ENCODE measurements at places on chromosomes 6 and 20. TPM values are rescaled to one million over a fixed set of nuclear protein-coding genes. Genes with fewer than 3 reads are reported as not detected.

- no peak for DNase-seq
These were observed 552 bp upstream of the DEF6 start for GRCh38 chr6:35296931-35297600.

GRCh38 chr20:50730765-50731054 is 670 bp upstream of the PARD6B start:
- DNase-seq, result no peak

DNA sequence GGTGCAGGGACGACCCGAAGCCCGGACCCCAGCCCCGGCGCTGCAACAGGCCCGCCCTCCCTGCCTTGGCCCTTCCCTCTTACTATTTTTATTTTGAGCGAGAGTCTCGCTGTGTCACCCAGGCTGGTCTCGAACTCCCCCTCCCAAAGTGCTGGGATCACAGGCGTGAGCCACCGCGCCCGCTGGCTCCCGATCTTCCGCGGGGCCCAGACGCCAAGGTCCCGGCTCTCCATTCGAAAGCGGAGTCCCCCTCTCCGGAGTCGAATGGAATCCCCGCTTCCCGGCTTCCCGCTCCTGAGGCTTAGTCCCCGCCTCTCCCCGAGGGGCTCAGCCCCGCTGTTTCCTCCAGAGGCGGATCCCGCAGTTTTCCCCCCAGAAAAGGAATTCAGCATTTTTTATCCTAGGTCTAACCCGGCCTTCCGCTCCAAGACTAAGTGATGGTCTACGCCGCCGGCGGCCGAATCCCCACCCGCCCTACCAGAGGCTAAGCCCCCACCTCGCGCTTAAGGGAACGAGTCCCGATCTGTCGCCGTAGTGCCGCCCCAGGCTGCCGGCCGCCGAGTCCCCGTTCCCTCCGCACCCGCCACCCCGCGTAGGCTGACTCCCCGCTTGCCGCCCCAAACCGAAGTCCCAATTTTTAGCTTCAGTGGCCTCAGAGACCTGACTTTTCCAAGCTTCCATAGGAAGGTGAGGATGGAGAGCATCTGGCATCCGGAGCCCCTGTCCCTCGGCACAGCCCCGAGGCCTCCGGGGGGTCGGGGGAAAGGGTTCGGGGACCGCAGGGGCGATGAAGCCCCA is 11.5 kb upstream of the TMC2 start:
- DNase-seq, result peak; percentile 71

GRCh38 chr6:37171970-37172812 is 2.2 kb downstream of the PIM1 start:
- peak; percentile 89 for DNase-seq

DNA sequence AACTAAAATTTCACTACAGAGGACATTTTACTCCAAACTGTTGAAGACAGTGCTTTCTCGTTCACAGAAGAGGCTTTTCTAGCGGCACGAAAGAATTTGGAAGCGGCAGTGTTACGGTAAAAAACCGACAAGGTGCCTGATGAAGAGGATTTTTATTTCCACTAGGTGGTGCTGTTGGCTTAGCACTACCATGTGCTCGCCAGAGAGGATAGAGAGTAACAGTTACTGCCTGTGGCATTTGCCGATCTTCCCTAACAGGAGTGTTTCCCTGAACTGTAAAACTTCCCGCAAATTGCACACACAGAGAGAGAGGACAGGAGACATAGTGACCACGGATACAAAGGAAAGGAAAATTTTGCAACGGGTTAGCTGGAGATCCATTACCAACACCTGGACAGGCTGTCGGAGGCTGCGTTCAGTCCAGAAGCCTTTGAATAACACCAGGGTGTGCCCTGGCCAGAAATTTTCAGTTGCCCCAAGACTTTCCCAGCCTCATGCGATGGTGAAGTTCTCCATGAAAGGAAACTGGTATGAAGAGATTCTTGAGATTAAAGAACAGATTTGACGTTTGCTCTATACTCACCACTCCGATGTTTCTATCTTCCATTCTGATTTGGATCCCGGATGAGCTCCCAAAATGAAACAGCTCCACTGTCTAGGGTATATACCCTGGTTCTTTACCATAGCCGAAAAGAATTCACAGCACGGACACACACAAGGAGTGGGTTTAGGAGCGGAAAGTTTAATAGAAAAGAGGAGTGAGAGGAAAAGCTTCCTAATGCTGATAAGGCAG is 48.1 kb downstream of the HLA-DPB1 start:
- DNase-seq, result no peak

GRCh38 chr6:149467265-149467664 is 17.5 kb downstream of the ZC3H12D start:
- no peak for DNase-seq

DNA sequence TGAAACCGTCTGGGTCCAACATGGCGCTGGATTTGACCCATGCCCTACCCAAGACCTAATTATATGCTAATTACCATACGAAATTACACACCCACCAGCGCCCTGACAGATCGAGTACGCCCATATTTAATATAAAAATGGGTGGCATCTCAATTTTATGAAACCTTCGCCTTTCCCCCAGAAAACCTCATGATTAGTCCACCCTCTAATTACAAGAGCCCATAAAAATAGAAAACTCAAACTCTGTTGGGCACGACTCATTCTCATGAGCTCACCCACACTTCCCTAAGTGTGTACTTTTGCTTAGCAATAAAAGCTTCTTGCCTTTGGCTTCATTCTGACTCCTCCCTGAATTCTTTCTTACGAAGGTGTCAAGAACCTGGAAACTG is 136.4 kb downstream of the OR2B2 start:
- no peak for DNase-seq

- DNase-seq, result no peak
These were observed 134.0 kb upstream of the SNX9 start for GRCh38 chr6:157688960-157689599.

- DNase-seq, result peak; percentile 92
These were observed at the start of gene SENP6 for GRCh38 chr6:75601304-75602245. Gene SENP6 (plus strand): TSS chr6:75601880. CDS start chr6:75602525, 645 bp downstream.

DNA sequence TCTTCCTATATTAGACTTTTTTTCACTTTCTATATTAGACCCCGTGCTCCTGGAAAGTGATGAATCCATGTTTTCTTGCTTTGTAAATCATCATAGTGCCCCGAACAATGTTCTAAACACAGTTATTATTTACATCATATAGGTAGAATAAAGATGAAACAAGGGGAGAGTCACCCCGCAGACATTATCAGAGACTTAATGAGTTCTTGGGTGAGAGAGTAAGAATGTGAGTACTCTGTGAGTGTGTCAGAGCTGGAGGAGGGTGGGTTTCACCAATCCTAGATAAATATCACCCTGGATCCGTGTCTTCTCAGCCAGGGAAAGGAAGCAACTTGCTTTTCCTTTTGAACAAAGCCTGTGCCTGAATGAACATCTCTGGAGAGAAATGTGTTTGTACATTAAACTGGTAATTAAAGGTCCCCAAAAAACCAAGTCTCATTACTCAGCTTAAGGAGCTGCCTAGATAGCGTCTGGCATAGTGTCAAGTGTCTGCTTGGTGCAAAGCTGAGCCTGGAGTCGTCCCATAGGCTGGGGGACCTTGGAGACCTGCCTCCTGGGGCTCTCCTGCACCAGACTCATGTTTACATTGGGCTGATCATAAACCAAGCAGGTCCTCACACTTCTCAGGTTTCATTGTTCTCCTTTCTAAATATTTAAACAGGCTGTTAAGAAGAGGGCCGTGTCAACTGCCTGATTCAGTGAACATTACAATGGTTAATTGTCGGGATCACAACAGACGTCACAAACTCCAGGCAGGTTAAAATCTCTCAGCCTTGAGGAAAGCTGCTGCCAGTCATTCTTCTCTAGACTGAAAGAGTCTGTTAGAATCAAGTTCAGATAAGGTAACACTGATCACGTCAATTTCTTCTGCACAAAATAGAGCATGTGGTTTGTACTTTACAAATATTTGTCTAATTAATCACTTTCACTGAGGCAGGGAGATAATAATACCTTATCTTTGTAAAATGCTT is 179.7 kb upstream of the MYLIP start:
- DNase-seq, result no peak

- no peak for DNase-seq
These were observed 99.6 kb downstream of the PREX1 start for GRCh38 chr20:48728042-48728825.

- no peak for DNase-seq
These were observed 33.2 kb upstream of the PLEKHG1 start for GRCh38 chr6:150566486-150566885.

DNA sequence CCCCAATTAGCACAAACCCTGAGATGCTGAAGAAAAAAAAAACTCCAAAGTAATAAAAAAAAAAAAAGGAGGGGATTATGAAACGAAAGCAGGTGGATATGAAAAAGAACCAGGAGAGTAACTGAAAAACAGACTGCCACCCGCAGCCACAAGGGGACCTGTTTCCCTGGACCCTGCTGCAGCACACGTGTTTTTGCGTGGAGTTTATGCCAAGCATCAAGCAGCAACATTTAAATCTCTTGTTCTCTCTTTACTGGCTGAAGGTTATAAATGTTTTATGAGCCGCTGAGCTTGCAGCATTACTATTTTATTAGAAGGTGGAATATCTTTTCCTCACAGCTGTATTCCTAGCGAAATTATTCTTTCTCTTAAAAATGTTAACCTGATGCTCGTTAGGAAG is 131.6 kb upstream of the OLIG3 start:
- DNase-seq, result no peak

GRCh38 chr6:42783177-42783875 is 1.5 kb downstream of the BICRAL start:
- DNase-seq, result peak; percentile 75

DNA sequence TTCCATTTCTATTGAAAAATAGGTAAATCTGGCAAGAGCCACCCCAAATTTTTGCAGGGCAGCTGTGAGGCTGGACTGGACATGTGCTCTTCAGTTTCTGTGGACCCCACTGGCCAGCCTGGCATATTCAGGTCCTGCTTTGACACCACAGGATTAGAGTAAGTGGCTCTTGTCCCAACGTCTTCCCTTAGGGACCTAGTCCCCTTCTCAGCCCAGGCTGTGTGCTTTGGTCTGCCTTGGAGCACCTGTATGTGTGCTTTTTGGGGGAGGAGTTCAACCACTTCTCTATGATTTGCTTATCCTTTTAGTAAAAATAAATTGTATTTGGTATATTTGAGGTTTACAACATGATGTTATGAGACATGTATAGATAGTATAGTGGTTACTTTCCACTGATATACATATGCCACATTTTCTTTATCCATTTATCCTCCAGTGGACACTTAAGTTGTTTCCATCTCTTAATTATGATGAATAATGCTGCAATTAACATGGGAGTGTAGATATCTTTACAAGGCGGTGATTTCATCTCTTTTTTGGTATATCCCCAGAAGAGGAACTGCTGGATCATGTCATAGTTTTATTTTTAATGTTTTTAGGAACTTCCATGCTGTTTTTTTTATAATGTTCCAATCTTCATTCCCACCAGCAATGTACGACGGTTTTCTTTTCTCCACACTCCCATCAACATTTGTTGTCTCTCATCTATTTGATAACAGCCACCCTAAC is 167.8 kb upstream of the UST start:
- DNase-seq, result no peak

- DNase-seq, result peak; percentile 34
These were observed at the start of gene TNFRSF6B for GRCh38 chr20:63696628-63697356. Gene TNFRSF6B (plus strand): TSS chr20:63696652. CDS start chr20:63696768, 116 bp downstream.

GRCh38 chr6:44451803-44452695 is 64.5 kb downstream of the CDC5L start:
- no peak for DNase-seq

- DNase-seq, result no peak
These were observed 57.1 kb upstream of the BTN3A2 start for GRCh38 chr6:26307850-26308249.

DNA sequence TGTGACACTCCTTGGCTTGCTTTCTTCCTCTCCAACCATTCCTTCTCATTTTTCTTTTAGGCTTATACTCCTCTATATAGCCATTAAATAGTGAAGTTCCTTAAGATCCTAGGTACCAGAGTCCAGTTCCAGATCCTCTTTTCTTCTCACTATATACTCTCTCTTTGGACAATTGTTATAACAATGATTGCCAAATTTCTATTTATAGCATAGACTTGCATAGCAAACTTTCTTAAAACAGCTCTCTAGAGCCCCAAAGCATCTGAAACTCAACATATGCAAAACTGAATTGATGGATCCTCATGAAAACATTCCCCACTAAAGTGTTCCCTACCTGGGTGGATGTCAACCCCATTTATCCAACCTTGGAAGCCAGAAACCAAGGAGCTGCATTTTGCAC is 13.4 kb downstream of the PHIP start:
- DNase-seq, result no peak

Gene DDX43
- 0.25 TPM for total RNA-seq

Gene SLC16A10
- total RNA-seq, result 6.6 TPM

Gene BPI
- total RNA-seq, result not detected

Gene TFAP2D
- total RNA-seq, result not detected

Gene BTN1A1
- total RNA-seq, result not detected

Gene TNXB
- total RNA-seq, result 156 TPM

Gene MDFI
- total RNA-seq, result 0.87 TPM

Gene IPCEF1
- total RNA-seq, result 0.25 TPM

Gene KCNG1
- 0.10 TPM for total RNA-seq

Gene PSORS1C1
- 2.9 TPM for total RNA-seq

Gene MATN4
- not detected for total RNA-seq

Gene PI16
- total RNA-seq, result 10.8 TPM

Gene THEMIS
- not detected for total RNA-seq

Gene DUSP15
- total RNA-seq, result 2.4 TPM

Data from heart left ventricle (tissue), 16 donors.